K562 (cell line): ENCODE measurements at places on chromosomes 6 and 20. TPM values are rescaled to one million over a fixed set of nuclear protein-coding genes. Genes with fewer than 3 reads are reported as not detected.

GRCh38 chr20:1622450-1622849, 2.6 kb upstream of the SIRPB1 start:
- DNase-seq, result no peak

DNA sequence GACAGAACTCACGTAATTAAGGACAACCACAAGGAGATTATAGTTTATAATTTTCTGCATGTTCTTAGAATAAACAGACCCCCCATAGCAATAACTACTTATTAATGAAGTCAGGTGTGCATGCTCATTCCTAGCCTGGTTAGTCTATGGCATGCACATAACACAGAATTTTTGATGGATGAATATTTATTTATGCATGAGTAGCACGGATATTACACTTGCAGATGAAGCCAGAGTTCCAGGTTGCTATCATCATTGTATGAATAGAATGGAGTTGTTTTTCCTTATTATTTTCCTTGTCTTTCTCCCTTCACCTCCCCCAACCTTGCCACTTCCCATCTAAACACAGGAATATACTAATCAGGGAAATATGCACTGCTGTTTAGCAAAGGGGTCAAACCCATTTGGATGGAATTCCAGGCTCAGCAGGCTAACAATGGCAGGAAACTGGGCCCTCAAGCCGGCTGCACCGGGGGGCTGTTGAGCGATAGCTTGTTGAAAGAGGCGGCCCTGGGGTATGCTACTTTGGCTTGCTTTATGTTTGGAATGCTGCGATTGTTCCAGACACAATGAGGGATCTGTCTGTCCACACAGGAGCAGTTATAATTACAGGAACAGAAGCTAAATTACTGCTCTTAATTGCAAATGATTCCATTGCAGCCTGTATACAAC, 112.6 kb downstream of the TMEM170B start:
- DNase-seq, result no peak

GRCh38 chr6:140398076-140398475, 1023.6 kb upstream of the CITED2 start:
- no peak for DNase-seq

GRCh38 chr6:88124925-88125557, 41.1 kb downstream of the CNR1 start:
- no peak for DNase-seq

- DNase-seq, result no peak
These were observed 257.8 kb upstream of the KCNQ5 start for GRCh38 chr6:72363844-72364740.

DNA sequence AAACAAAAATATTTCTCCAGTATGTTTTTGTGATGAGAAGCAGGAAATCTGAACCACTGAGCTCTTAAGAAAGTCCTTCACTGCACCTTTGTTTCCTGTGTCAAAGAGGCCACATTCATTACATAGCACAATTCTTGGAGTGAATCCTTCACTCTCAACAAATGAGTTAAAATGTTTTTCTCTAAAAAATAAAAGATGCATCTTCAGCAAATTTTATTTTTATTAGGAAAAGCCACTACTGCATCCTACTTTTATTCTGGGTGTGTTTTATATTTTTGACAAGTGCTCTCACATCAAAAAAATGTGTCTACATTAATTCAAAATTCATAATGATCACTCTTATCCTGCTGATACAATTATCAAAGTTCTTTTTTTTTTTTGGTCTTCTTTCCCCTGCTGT, 76.3 kb downstream of the PLCB4 start:
- no peak for DNase-seq

CALHM4 gene
- not detected in 2 replicates for total RNA-seq
